Chondrocyte (in vitro differentiated cells): ENCODE measurements at places on chromosomes 16 and 17. TPM values are rescaled to one million over a fixed set of nuclear protein-coding genes. Genes with fewer than 3 reads are reported as not detected.

GRCh38 chr17:40447806-40448205 lies 4.6 kb downstream of the IGFBP4 start:
- peak overlapping the region; percentile 62 for H3K4me3 ChIP-seq
- peak overlapping the region; percentile 71 for H3K27ac ChIP-seq
- peaks cover 9% of the 10 kb centered on the region for H3K36me3 ChIP-seq
- no peaks in the 10 kb centered on the region for H3K27me3 ChIP-seq
- peaks cover 79% of the 10 kb centered on the region for H3K4me1 ChIP-seq

DNA sequence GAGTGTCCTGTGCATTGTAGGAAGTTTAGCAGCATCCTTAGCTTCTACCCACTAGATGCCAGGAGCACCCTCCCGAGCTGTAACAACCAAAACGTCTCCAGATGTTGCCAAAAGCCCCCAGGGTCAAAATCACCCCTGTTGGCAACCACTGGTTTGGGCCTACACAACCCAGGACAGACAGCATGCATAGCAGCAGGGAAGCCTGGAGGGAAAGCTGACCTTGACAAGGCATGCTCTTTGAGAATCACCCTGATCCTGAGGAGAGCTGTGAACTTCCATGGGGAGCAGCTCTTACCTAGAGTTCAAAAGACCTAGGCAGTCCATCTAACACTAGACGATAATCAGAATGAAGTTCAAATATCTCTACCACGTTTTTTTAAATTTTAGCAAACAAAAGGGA lies 9.2 kb downstream of the SKAP1 start:
- no peaks in the 10 kb centered on the region for H3K36me3 ChIP-seq
- H3K4me3 ChIP-seq, result no peak overlapping the region
- no peak for DNase-seq
- no peak overlapping the region for H3K27ac ChIP-seq
- peaks cover 34% of the 10 kb centered on the region for H3K27me3 ChIP-seq

DNAJA2 gene
- 43.1 to 54.4 TPM (median 44.6 TPM) in 3 replicates for total RNA-seq

- H3K36me3 ChIP-seq, result peaks cover 17% of the 10 kb centered on the region
- H3K27ac ChIP-seq, result peak overlapping the region; percentile 1
- no peak overlapping the region for H3K4me3 ChIP-seq
- no peaks in the 10 kb centered on the region for H3K27me3 ChIP-seq
- DNase-seq, result no peak
- peaks cover 8% of the 10 kb centered on the region for H3K4me1 ChIP-seq
Measured at GRCh38 chr17:15501282-15501681, 33.9 kb upstream of the CDRT4 start.

- no peaks in the 10 kb centered on the region for H3K27me3 ChIP-seq
- peak overlapping the region; percentile 98 for H3K4me3 ChIP-seq
- H3K4me1 ChIP-seq, result peaks cover 59% of the 10 kb centered on the region
- DNase-seq, result no peak
- peak overlapping the region; percentile 100 for H3K27ac ChIP-seq
Measured at GRCh38 chr17:68514831-68515635, 2.8 kb downstream of the PRKAR1A start.

TAT gene
- 0.26 to 0.35 TPM in 2 of 3 replicates, not detected in the other for total RNA-seq

DNA sequence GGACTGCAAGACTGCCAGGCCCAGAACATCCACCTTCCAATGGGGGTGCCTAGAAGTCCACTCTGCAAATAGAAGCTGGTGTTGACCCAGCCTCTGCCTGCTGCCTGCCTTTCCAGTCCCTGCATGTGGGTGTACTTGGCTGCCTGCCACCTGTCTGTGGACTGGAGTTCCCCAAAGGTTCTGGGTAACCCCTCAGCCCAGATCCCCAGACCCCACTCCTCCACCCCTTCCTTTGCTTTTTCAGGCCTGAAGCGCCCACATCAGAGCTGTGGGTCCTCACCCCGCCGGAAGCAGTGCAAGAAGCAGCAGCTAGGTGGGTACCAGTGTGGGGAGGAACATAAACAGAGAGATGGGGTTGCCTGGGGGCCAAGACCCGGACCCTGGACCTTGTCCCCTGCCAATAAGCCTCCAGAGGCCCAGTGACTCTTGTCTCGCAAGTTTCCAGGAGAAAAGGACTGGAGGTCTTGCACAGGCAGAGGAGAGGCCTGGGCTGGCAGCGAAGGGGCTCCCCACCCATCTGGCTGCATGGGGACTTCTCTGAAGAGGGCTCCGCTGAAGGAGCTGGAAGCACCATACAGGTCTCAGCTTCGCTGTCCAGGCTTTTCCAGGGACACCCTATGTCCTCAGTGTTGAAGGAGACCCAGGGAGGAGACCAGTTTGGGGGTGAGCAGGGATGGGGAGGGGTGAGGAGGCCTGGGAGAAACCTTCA lies 34.3 kb downstream of the NLRC5 start:
- H3K27ac ChIP-seq, result no peak overlapping the region
- peaks cover 10% of the 10 kb centered on the region for H3K36me3 ChIP-seq
- no peaks in the 10 kb centered on the region for H3K4me1 ChIP-seq
- H3K27me3 ChIP-seq, result no peaks in the 10 kb centered on the region
- H3K4me3 ChIP-seq, result no peak overlapping the region
